Pulmonary artery endothelial cell (primary cell): ENCODE measurements at places on chromosomes 11 and 22.

DNA sequence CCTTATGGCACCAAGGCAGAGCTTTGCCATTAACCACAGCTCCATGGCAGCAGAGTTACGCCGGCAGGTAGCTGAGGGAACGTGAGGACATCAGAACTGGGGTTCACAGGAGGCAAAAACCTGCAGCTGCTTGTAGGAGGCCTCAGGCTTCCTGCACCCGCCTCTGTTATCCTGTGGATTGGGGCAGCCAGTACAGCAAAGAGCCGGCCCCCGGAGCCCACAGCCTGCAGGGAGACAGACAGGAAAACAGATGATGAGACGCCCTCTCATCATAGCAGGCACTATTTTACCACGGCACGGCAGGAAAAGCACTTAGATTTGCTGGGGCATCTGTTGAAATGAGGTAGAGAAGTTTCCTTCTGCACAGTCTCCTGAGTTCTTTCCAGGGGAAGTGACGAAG lies 870.3 kb downstream of the TBC1D22A start:
- DNase-seq, result no peak

DNA sequence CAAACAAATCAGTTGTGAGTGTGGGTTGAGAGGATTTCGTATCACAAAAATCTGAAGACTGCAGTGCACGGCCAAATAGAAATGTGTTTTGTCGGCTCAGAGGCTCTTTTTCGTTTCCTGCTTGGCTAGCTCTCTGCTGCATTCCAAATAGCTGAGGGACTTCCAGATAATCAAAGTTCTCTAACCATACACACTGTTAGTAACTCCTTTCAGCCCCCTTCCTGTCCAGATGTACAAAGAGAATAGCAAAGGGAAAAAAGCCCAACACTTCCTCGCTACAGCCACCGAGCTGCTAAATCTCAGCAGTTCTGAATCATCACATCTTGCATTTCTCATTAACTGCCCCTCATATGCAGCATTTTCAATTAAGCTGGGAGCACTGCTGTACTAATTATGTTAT lies 203.1 kb downstream of the TENM4 start:
- DNase-seq, result no peak

DNA sequence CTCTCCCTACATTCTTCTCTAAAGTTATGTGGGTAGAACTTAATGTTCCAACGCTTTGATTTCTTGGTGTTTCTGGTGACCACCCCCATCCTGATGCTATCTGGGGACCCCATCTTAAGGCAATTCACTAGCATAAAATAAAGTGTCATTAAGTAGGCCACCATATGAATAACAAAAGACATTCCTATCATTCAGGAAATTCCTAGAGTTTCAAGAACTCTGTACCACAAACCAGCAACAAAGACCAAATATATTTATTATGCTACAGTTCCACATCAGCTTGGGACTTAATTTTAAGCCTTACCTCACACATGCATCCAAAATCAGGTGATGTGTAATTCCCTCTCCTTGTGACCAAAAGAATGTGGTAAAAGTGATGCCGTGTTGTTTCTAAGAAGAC lies 254.6 kb upstream of the LRRC4C start:
- no peak for DNase-seq

- no peak for DNase-seq
Measured at GRCh38 chr22:32828150-32828549, 26.6 kb downstream of the TIMP3 start.

- no peak for DNase-seq
Measured at GRCh38 chr22:46230262-46230901, 19.7 kb downstream of the CDPF1 start.

- no peak for DNase-seq
Measured at GRCh38 chr11:12678092-12678491, 3.9 kb downstream of the TEAD1 start.

DNA sequence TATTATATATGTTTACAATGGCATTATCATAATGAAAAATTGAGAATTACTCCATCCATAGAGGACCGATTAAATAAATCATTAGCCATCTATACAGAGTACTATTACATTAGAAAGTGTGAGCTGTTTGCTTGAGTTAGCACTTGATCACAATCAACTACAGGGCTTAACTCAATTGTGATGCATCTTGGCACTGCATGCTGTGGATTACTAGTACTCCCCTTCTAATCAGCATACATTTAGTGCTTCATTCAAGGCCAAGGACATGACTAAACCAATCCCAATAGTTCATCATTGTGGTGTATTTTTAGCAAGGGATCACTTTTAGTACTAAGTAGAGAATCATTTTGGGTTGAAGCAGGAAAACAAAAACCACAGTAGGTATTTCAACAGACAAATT lies 23.5 kb upstream of the ARHGAP42 start:
- DNase-seq, result no peak

DNA sequence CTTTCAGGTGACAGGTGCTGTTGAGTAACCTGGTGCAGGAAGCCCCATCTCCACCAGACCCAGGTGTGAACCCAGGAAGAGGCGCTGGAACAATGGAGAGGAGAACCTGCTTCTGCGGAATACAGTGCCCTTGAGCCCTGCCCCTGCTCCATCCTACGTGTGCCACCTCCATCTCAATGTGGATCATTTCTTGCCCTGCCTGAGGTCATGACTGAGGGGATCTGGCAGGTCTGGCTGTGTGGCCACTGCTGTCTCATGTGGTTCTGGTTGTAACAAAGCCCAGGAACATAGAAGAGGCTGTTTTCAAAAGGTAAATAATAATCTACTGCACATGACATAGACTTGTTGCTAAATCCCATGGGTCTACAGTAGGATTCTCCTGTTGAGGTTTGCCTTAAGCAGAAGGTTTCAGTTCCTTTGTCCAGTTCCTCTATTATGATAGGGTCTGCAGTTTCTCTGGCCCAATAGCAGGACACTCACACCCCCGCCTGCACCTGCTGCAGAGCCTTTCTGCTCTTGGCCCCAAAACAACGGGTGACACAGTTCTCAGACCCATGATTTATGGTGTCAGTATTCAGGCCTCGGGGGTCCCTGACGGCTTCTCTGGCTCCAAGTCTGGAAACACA lies 113.5 kb upstream of the IGLL5 start:
- DNase-seq, result no peak

DNA sequence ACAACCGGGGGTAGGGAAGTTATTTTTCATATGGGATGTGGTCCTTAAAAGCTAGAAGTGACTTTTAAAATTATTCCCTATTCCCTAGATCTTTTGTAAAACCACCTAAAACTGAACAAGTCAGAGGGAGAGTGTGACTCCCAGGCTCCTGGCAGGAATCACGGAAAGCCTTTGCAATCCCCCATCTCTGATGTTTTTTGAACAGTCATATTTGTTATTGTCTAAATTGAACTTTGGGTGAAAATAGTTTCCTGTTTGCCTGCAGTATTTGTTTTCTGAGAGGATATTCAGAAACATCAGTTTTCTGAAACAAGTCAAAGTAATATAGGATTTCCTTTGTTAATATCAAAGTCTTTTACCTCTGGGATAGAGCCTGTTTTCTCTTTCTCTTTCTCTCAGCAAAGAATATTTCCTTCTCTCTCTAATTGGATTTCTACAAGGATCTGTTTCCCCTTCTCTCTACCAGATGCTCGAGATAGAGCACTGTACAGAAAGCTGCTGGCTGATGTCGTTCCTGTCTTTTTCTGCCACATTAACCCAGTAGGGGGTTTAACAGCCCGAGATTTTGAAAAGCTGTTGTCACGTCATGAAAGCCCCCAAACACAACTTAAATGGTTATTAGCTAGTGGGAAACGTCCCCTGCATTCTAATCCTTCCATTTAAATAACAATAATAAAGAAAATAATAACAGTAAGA lies 132.2 kb upstream of the PITPNB start:
- peak; percentile 15 for DNase-seq

GRCh38 chr11:128437136-128437535 lies 150.2 kb downstream of the ETS1 start:
- DNase-seq, result peak; percentile 66

DNA sequence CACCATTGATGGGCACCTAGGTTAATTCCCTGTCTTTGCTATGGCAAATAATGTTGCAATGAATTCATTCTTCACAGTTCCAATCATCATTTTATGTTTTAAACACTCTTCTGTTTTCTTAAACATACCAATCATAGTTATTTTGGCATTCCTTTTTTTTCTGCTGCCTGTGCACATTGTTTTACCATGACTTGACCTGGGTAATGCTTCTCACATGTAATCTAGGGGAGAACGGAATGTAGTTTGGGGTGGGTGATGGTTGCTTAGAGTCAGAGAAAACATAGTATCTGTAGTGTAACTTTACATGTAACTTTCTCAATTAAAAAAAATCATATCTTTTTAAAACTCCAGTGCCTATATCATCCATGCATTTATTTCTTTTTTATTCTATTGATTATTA lies 1945.3 kb upstream of the RAG2 start:
- no peak for DNase-seq

DNA sequence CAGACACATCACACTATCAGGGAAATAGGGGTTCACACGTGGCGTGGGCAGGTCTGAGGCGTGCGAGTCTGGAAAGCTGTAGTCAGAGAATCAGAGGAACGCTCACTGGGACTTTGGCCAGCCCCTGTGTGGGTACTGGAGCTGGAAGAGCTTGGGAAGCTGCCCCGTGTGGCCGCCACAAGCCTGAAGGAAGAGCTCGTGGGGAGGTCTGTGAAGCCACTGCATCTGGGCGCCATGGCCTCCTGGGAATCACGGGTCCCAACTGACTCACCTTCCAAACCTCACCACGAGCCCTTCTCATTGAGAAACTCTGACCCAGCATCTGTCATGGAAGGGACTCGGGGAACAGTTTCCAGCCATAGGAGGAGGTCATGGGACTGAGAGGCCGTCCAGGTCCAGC lies 5.9 kb upstream of the MRGPRF start:
- no peak for DNase-seq

GRCh38 chr11:4748438-4748837 lies 21.3 kb downstream of the OR51F1 start:
- DNase-seq, result no peak

DNA sequence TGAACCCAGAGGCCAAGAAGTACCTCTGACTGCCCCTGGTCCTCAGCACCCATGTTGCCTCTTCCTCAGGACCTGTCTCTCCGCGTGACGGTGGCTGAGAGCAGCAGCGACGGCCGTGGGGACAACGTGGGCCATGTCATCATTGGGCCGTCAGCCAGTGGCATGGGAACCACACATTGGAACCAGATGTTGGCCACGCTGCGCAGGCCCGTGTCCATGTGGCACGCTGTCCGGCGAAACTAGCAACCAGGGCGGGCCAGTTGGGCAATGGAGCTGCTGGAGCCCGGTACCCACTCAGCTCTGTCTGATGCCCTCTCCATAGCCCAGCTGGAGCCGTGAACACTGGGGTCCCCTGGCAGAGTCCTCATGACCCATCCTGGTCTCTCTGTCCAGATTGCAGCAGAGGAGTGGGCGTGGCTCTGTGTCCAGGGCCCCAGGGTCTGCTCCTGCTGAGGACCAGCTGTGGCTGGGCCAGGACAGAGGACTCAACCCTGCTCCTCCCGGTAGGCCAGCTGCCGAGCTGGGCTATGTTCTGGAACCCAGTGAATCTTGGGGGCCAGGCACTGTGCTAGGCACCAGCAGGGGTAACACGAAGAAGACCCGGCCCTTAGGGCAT lies 8.0 kb upstream of the RHOD start:
- no peak for DNase-seq

DNA sequence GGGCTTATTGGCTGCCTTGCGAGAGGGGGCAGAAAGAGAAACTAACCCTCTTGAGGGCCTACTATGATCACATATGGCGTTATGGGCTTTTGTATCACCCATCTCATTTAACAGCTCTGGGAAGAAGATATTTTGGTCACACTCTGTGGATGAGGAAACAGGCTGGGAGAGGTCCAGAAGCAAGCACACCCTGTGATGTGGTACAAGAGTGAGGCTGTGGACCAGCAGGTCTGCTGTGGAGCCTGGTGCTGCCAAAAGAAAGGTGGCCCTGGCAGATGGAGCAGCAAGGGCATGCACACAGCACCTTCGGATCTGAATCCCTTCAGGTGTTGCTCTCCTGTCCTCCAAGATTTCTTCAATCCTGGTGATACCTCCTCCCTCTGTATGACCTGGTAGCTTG lies 64.1 kb downstream of the KCNC1 start:
- no peak for DNase-seq

GRCh38 chr11:14793546-14793945 lies 98.5 kb downstream of the CYP2R1 start:
- DNase-seq, result no peak

DNA sequence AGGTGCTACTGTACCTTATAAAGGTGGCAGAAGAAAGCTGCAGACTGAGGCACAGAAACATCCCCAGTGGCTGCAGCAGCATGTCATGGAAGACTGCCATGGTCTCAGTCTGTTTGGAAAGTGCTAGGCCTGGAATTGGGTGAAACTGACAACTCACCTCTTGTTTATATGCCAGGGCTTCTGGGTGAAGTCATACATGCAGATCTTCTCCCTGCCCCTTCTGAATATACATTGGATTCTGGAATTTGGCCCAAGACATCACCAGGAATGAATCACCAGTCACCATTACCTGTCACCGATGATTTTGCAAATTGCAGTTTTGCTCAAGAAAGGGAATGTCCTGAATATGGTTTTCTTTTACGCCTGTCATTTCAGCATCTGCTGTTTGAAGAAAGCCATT lies at the start of gene PLET1:
PLET1 (minus strand) TSS at position 371 of the 400 bp plus-strand sequence; CDS start at position 100, 271 bp downstream.
- no peak for DNase-seq

DNA sequence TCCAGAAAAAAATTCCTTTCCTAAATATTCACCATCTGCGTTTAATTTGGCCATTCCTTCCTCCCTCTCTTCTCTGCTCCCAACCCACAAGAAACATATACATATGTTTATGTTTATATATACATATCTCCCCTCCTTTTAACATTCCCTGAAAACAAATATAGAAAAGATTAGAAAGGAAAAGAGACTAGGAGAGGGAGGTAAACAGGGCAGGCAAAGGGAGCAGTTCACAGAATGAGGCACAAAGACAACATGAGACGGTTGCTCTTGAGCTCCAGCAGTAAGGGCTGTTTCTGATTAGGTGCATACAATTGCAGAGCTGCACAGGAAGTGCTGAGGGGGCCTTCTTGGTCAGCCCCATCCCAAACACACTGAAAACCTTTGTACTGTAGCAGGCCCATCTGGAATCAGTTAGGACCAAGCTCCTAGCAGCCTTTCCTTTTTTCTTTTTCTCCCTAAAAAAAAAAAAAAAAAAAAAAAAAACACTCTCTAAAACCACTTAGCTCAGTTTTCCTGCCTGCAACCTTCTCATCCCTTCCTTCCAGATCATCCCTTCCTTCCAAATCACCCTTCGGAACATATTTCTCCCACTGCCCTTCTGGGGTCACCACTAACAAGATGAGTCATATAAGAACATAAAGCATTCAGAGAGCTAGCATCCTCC lies 57.0 kb downstream of the RBFOX2 start:
- no peak for DNase-seq

- no peak for DNase-seq
Measured at GRCh38 chr11:10291801-10292638, 2.0 kb downstream of the SBF2 start.

- no peak for DNase-seq
Measured at GRCh38 chr11:108669711-108670110, 4.8 kb downstream of the DDX10 start.

DNA sequence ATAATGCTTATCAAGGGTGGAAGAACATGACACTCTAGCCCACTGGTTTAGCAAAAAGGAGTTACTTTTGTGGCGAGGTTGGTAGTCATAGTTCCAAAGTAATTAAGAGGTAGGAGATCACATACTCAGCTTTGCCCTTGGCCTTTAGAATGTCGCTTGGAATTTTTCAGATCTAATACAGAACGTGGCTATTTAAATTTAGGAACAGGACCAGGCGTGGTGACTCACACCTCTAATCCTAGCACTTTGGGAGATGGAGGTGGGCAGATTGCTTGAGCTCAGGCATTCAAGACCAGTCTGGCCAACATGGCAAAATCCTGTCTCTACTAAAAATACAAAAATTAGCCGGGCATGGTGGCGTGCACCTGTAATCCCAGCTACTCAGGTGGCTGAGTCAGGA lies 26.1 kb upstream of the ZNRF3 start:
- no peak for DNase-seq

GRCh38 chr11:18132341-18132740 lies at the start of gene MRGPRX3:
MRGPRX3 (plus strand) TSS chr11:18132571; CDS start chr11:18137203, 4,632 bp downstream.
- no peak for DNase-seq
